ENCODE measurements at places on chromosomes 7 and 10.

DNA sequence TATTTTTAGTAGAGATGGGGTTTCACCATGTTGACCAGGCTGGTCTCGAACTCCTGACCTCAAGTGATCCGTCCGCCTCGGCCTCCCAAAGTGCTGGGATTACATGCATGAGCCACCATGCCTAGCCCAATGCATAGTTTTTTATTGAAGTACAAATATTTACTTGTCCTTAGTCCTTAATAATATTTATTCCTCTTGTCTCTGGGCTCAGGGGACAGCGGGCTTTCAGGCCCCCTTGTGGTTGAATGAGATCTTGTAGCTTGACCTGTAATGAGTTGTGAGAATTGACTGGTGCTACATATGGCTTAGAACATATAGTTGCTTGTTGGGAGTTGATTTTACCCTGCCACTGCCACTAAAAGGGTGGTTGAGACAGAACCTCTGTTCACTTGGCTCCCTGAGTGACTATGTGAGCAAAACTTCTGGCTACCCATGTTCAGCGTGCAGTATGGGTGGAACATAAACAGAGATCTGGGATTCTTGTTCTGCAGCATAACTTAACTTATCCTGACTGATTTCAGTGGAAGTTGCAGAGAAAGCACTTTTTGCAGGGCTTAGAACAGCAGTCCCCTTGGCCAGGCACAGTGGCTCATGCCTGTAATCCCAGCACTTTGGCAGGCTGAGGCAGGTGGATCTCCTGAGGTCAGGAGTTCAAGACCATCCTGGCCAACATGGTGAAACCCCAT is 14.9 kb downstream of the CCL26 start:
- DNase-seq: no peak

- DNase-seq: no peak
Measured at GRCh38 chr7:117895276-117895675, 22.0 kb upstream of the CTTNBP2 start.

DNA sequence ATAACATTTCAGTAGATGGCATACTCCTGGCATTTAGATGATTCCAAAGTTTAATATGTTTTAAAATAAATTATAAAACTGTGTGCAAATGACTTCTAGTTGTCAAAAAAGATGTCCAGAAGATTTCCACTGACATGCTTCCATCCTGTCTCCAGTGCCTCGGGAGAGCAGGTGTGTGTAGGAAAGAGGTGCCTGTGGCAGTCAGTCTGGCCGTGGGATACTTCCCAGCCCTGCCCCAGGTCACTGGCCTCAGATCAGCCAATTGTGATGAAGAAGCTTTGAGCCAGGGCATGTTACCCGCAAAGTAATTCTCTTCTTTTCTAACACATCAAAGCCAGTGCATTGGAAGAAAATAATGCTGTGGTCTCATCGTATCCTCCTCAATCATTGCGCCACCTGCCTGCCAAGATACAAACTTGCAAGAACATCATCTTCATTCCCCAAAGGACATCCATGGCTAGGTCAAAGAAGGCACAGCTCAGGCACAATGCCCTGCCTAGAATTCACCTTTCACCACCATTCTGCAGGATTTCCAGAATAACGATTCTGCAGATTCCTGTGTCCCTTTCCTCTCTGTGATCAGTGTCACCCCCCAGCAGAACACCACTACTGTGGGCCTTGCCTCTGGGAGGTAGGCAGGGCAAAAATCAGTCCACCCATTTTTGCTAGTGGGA is 6.3 kb upstream of the KCNMA1 start:
- peak; percentile 21 for DNase-seq

DNA sequence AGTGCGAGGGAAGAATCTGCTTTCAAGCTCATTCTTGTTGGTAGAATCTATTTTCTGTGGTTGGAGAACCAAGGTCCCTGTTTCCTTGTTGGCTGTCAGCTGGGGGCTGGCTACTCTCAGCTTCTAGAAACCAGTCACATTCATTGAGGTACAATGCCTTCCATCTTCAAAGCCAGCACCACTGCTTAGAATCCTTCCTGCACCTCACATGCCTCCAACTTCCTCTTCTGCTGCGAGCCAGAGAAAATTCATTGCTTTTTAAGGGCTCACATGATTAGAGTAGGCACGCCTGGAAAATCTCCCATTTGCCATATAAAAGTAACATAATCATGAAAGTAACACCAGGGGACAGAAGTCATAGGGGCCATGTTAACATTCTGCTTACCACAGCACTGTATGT is 28.7 kb downstream of the TES start:
- DNase-seq: no peak

DNA sequence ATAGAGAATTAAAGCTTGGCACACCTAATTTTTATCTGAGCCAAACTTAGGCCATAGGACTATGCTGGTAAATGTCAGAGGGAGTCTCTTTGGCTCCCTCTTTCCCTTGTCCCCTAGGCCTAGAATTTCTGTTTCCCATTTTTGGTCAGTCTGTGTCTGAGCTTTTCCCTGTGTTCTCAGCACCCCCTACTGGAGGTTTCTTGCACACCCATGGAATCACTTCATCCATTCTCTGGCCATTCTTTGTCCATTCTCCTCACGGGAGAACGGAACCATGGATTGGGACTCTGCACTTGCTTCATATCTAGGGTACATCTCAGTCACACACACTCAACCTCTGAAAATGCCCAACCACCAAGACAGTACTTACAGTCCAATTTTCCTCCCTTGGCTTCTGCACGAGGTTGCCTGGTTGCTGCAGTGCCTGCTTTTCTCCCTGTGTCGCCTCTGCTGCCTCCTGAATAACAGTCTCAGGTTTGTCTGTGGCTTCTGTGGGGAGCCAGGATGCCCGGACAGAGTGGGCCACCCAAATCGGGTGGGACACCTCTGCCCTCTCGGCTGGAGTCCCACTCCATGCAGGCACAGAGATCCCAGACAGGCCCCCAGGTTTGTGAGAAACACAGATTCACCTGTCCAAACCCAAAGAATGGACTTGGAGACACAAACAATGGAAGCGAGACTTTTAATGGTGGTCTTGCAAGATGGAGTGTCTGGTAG is 35.1 kb upstream of the DNAH11 start:
- DNase-seq: no peak
